ENCODE measurements at places on chromosomes 1 and 21.

DNA sequence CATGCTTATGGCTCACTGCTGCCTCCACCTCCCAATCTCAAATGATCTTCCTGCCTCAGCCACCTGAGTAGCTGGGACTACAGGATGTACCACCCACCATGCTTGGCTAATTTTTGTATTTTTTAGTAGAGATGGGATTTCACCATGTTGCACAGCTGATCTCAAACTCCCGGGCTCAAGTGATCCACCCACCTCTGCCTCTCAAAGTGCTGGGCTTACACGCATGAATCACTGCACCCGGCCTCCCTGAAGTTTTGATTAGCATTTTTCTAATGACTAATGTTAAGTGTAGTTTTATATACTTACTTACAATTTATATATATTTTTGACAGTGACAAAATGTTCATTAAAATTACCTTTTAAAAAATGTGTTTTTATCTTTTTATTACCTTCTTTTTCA lies 41.1 kb downstream of the ZNF678 start:
- DNase-seq: no peak

DNA sequence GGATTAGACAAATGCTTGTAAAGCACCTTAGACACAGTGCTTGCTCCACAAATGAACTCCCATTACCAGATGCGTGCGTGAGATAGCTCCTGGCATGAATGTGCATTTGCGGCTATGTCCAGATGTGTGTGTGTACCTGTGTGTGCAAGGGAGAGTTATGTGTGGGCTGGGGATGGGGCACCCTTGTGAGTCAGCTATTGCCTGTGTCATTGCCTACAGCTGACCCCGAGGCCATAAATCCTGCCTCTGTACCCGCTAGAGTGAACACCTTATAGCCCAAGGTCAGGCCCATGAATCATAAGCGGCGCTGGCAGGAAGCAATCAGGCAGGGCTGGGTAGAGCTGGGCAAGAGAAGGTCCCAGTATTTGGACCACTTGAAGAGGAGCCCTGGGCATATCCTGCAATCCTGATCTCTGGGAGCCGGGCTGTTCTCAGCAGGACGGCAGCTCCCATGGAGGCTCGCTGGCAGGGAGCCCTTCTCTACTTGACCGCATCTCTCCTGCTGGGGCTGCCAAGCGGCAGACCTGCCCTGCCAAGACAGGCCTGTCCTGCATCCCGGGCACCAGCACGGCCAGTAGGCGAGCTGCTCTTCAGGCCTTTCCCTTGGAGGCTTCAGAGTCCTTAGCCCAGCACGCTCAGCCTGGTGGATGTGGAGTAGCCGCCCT lies 86.4 kb downstream of the TMEM53 start:
- DNase-seq: no peak

DNA sequence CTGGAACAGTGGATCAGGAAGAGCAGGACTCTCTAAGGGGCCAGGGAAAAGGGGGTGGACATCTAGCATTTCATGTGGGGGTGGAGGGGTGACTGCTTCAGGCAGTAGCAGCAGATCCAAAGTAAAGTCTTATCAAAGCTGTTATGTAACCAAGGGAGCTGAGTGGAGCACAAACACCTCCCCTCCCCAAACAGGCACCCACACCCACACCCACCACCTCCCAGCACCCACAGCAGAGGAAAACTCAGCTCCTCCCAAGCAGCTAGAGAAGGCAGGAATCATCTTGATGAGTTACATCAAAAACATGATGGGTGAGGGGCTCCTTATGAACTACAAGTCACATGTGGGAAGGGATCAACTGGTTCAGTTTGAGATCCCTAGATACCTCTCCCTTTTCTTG lies 6.0 kb downstream of the DLGAP3 start:
- DNase-seq: no peak

GRCh38 chr1:247456914-247457639 lies 827 bp downstream of the OR2B11 start:
- DNase-seq: no peak

DNA sequence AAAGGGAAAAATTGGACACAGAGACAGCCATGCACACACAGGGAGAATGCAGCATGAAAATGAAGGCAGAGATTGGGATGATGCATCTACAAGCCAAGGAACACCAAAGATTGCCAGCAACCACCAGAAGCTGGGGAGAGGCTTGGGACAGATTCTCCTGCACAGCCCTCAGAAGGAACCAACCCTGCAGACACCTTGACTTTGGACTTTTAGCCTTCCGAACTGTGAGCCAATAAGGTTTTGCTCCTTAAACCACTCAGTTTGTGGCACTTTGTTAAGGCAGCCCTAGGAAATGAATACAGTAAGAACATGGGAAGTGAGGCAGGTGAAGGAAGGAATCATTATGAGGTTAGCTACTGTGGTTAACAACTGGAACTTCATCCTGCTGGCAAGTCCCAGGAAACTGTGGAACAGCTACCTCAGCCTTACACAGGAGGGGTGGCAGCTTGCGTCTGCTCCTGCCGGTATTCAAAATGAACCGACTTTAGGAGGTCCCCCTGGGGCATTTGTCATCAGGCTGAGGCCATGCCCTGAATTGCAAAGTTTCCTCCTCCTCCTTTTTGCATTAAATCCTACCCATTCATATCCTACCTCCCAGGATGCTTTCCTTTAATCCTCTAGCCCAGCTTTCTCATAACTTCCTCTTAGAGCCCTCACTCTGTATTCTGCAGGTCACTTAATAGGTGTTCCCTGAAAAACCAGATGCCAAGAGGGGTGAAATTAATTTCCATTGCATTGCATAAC lies 15.4 kb downstream of the CD247 start:
- no peak for DNase-seq

GRCh38 chr1:213244664-213245091 lies 193.6 kb downstream of the RPS6KC1 start:
- no peak for DNase-seq

GRCh38 chr21:45338311-45339017 lies 50.8 kb upstream of the POFUT2 start:
- no peak for DNase-seq

DNA sequence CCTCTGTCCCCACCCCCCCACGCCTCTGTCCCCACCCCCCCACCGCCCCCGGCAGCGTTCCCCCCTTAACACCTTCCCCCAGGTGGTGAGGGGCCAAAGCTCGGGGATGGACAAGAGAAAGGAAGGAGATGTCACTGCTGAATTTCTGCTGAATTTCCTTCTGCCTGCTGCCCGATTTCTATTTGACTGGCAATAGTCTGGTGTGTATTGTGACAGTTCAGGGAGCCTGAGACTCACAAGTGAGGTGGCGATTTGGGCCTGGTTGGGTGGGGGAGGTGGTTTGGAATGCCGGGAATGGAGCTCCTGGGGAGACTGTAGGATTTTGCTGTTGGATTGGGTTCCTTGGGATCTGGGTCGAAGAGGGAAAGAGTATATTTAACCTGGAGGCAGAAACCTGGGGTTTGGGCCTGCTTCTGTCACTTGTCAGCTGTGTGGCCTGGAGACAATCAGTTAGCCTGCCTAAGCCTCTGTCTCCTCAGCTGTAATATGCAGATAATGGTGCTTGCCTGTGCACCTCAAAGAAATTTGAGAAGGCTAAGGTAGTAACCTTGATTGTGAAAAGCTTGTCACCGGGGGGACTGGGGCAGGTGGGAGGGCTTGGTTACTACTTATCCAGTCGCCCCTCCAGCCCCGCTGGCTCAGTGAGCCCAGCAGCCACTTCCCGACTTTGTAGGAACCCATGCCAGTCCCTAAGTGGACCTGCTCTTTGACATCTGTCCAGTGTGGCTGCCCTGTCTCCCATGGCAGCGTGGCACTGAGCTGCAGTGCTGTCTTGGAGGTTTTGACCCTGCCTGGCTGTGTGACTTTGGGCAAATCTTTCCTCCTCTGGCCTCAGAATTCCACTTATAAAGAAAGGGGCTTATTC lies 7.7 kb upstream of the LMNA start:
- DNase-seq: no peak

Measured in activated CD4-positive, alpha-beta T cell treated with anti-CD3 and anti-CD28 coated beads, Interleukin-2, amount 50 U/mL, for 4 hours (primary cell).